Activated naive CD4-positive, alpha-beta T cell treated with Interleukin-2 at 50 U/mL for 16 hours (primary cell): ENCODE measurements at places on chromosomes 13 and 19.

- DNase-seq: no peak
Observed at GRCh38 chr13:40547591-40548315, 118.7 kb downstream of the FOXO1 start.

DNA sequence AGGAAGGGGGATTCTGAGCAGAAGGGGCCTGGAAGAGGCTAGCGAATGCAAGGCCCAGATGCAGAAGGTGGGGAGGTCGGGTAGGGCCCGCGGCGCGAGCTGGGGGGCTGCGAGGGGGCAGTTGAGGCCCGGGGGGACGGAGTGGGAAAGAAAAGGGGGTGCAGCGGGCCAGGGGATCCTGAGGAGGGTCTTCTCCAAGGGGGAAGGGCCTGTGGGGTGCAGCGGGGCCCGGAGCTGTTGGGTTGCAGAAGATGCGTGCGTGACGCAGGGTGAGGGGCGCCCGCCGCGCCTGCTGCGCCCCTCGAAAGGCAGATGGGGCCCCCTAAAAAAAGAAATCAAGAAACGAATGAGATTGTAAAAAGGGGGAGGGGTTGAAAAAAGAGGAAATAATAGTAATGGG is 313 bp downstream of the ZNF541 start:
- DNase-seq: no peak

DNA sequence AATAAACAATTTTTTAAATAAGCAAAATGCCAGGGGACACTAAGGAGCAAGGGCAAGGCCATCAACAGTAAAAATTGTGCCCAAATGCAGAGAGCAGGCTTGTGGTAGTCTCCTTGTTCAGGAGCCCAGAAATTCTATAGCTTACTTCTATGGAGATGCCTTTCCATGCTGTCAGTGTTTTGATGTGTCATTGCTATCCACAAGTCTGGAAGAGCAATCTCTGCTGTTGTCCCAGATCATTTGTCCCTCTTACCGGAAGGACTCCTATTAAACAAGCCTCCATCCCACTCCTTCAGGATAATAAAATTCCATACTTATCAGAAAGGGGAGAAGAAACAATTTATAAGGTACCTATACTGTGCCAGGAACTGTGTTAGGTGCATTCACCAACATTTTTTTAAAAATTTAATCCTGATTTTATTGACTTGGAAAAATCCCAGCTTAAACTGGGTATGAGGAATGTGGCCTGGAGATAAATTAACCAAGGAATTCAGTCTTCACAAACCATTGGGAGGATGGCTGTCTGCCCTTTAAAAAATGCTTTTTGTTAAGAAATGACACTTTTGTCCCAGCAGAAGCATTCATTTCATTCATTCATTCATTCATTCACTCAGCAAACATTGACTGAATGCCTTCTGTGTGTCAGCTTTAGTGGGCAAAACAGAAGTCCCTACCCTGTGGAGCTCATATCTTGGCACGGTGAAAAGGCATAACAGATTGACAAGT is 26.8 kb upstream of the CYSLTR2 start:
- no peak for DNase-seq

GRCh38 chr19:3099347-3100145 is 5.4 kb downstream of the GNA11 start:
- no peak for DNase-seq

DNA sequence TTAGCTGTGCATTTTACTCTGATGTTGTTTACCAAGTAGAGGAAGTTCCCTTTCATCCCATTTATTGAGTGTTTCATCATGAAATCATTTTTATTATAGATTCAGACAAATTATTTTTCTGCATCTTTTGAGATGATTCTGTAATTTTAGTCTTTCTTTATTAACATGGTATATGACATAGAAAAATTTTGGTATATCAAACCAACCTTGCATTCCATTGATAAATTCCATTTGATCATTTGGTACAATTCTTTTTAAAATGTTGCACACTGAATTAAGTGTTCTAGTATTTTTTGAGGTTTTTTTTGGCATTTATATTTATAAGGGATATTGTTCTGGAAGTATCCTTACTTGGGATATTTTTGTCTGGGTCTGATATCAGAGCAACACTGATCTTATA is 308.4 kb downstream of the DLEU7 start:
- DNase-seq: no peak

DNA sequence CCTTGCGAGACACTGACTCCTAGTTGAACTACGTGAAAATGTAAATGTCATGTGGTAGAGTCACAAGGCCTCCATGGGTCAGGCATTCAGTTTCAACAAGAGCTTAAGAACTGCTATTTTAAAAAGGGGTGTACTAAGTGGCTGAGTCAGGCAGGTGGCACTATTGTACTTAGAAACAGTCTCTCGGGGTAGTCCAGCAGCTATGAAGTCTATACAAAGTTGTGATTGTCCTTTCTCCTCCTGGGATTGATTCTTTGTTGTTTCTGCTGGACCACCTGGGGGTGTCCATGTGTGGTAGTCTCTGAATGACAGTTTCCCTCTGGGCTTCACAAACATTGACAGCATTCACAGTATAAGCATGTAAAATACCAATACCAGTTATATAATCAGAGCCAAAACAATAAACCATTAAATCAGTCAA is 33.0 kb downstream of the UGGT2 start:
- no peak for DNase-seq

GRCh38 chr13:66273011-66273410 is 957.1 kb downstream of the PCDH9 start:
- DNase-seq: no peak

DNA sequence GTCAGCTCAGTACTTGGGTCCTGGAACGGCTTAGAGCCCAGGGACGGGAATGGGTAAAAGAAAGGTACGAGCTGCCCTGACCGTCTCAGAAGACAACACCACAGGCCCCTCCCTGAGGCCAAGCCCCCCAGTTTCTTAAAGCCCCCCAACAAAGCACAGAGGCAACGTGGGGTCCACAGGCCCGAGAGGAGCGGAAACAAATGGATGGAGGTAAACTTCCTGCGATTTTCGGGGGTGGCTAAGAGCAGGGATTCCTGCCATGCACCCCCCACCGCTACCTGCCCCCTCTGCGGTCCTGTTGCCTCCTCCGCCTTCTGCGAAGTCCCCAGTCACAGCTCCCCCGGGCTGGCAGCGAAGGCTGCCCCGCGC is 48.2 kb downstream of the PTPRS start:
- peak; percentile 10 for DNase-seq

DNA sequence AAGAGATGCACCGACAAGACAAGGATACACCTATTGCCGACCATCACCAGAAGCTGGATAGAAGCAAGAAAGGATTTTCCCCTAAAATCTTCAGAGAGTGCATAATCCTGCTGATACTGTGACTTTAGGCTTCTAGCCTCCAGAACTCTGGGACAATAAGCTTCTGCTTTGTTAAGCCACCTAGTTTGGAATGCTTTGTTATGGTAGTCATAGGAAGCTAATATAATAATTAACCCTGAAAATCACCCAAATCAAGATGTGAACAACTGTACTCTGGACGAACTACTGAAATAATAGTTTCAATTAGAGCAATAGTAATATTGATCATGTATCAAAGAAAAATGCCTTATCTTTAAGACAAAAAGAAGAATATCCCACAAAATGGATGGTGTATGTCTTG is 524.6 kb downstream of the EFNB2 start:
- no peak for DNase-seq

- DNase-seq: no peak
Observed at GRCh38 chr13:31115616-31116015, 46.1 kb downstream of the HSPH1 start.

DNA sequence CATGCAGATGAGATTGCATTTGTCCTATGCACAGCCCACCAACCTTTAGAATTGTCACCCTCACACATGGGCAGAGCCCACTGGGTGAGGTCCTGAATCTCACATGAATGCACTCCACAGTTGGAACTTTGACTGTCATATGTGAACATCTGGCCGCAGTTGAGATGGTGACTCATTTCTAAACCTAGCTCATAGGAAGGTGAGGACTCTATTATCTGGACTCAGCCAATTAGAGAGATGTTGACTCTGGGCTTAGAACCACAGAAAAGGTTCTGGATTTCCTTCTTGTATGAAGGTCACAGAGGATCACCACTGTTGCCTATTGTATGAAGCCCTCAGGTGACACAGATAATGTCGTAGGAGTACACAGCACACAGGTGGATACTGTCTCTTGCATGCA is 25.6 kb upstream of the ZNF681 start:
- DNase-seq: no peak

DNA sequence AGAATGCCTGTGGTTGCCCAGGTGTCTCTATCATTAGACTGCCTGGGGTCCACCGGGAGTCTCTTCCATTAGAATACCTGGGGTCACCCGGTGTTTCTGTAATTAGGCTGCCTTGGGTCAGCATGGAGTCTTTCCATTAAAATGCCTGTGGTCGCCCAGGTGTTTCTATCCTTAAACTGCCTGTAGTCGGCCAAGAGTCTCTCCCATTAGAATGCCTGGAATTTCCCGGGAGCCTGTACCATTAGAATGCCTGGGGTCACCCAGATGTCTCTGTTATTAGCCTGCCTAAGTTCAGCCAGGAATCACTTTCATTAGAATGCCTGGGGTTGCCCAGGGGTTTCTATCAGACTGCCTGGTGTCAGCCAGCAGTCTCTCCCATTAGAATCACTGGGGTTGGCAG is 1492.8 kb downstream of the UQCRFS1 start:
- DNase-seq: no peak

DNA sequence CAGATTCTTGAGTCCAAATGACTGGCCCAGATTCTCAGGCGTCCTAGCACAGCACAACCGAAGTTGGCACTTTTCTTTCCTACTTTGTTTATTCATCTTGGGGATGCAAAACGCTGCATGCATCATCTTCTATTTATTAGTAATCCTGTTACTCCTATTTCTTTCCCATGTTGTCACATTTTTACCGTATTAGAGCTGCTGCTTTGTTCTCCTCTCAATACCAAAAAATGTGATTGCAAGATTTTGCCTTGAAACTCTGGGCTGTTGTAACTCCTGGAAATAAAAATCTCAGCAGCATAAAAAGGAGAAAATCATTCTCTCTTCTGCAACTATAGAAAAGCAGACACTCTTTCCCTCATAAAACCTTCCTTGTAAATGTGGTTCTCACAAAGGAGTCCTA is 12.9 kb upstream of the IGSF23 start:
- no peak for DNase-seq

GRCh38 chr13:72839831-72840426 is 58.0 kb downstream of the PIBF1 start:
- peak; percentile 46 for DNase-seq

DNA sequence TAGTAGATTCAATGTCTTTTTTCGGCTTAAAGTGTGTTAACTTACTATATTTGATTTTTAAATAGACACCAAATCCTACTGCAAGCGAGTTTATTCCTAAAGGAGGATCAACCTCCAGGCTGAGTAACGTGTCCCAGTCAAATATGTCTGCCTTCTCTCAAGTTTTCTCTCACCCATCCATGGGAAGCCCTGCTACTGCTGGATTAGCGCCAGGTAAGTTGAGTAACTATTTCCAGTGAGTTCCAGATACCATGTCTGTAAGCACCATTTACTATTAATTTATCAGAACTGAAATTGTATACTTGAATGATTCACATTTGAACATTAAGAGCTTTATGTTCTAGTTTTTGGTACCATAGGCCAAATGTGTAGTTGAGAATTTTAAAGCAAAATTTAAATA is 81.8 kb downstream of the PAN3 start:
- no peak for DNase-seq

DNA sequence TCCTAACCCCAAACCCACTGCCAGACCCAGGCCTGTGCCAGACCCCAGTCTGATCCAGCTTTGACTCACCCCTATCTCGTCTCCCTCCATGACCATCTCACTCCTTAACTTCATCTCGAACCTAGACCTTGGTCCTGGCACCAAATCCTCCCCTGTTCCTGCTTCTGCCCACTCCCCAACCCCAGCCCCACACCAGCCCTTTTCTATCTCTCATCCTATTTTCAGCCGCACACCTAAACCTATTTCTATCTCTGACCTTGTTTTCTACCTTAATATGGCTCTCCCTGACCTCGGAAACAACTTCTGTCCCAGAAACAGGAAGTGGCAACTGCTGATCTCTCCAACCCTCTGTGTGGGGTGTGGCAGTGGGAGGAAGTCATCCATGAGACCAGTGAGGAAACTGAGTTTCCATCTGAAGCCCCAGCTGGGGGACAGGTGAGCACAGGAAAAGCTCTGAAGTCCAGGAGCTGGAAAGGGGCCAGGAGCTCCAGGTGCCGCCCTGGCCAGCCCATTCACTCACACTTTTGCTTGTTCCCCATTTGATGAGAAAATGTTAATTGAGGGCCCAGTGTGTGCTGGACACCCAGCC is 13.7 kb downstream of the PTH2 start:
- DNase-seq: no peak

- no peak for DNase-seq
Observed at GRCh38 chr19:38635483-38636399, 11.7 kb upstream of the ACTN4 start.

- DNase-seq: no peak
Observed at GRCh38 chr13:102608974-102609373, 12.2 kb downstream of the TPP2 start.

- DNase-seq: no peak
Observed at GRCh38 chr13:20673715-20674114, 29.8 kb upstream of the IL17D start.

GRCh38 chr19:38870612-38871011 is 7.5 kb downstream of the RINL start:
- no peak for DNase-seq

- no peak for DNase-seq
Observed at GRCh38 chr13:77514336-77514726, 21.2 kb upstream of the SCEL start.

GRCh38 chr19:33621811-33622504 is at the start of gene CHST8:
Gene CHST8, plus strand, starts transcription at chr19:33621953. Its CDS starts 67,309 bp downstream, at chr19:33689262.
- no peak for DNase-seq

DNA sequence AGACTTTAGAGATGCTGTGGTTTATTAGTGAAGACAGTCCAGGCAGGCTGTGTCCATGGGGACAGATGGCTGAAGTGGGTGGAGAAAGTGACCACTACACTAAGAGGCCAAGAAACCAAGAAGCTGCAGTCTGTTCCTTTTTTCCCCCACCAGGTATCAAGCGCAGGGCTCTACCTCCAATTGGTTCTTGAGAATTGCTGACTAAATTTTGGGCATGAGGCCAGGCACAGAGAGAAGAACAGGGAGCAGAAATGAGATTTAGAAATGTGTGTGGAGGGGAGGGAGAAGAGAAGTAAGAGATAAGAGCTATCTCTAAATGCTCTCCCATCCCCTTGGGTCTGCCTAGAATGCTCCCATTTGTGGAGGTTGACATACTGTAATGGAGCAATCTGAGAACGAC is 12.3 kb upstream of the CYSLTR2 start:
- no peak for DNase-seq

DNA sequence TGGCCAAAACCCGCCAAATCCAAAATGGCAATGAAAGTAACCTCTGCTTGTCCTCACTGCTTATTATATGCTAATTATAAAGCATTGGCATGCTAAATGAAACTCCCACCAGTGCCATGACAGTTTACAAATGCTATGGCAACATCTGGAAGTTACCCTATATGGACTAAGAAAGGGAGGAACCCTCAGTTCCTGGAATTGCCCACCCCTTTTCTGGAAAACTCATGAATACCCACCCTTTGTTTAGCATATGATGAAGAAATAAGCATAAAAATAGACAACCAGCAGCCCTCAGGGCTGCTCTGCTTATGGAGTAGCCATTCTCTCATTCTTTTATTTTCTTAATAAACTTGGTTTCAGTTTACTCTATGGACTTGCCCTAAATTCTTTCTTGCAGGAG is 269.8 kb downstream of the OLFM4 start:
- DNase-seq: no peak
